ENCODE measurements at places on chromosomes 5 and 9.

GRCh38 chr5:140024928-140025327, 18.2 kb downstream of the NRG2 start:
- DNase-seq, result no peak

DNA sequence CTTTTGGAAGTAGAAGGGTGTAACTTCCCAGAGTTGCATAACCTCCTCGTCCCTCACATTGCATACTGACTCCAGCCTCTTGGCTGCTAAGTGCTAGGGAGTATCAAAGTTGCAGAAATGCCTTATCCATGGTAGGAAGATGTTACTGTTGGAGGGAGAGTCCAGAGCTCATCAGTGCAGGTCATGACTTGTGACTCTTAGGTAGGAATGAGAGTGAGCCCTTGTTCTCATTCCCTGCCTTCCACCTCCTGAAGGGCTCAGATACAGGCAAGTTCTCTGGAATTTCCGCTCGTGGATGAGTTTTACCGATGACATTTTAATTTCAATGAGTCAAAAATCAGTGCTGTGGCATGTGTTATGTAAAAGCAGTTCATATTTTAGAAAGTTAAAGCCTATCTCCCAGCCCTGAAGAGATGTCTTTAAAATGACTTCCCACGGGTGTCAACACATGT, 17.0 kb downstream of the IRX1 start:
- no peak for DNase-seq

DNA sequence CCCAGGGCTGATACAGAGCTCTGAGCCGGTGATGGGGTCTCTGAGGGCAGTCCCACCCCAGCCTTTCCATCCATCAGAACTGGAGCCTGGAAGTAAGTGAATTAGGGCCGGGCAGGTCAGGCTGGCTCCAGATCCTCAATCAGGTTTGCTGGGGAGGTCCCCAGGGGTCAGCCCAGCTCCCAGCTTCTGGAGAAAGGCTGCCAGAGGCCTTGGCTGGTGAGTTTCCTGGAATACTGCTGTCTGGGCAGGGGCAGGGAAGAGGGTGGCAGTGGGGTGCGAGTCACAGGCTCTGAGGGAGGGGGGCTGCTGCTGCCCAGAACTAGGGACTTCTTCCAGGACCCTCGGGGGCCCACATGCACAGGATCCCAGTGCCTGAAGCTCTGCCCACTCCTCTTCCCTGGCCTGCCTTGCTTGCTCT, 200.6 kb upstream of the MVB12B start:
- DNase-seq, result no peak

DNA sequence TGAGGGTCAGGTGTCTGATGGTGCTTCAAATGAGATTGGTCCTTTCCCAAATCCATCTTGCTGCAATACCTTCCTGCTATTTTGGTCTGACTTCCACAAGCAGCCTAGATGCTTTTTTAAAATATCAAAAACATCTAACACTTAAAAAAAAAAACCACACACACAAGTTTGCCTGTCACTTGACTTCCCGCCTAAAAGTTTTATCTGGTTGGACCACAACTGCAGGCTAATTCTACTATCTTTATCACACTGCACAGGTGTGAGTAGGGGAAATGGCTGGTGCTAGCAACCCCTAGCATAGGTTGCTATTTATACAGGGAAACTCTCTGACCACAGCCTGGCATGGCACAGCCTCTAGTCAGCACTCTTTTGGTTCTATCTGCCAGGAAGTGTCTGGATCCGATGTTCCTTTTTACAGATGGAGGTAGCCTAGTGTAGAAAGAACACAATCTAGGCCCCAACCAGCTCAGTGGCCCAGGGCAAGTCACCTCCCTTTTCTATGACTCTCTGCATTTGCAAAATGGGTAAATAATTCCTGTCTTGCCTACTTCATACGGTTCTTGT, at the start of gene HEMGN:
Gene HEMGN (minus strand): TSS at position 92 of the 564 bp plus-strand sequence. CDS start 36 bp downstream, at position 56.
- DNase-seq, result no peak

DNA sequence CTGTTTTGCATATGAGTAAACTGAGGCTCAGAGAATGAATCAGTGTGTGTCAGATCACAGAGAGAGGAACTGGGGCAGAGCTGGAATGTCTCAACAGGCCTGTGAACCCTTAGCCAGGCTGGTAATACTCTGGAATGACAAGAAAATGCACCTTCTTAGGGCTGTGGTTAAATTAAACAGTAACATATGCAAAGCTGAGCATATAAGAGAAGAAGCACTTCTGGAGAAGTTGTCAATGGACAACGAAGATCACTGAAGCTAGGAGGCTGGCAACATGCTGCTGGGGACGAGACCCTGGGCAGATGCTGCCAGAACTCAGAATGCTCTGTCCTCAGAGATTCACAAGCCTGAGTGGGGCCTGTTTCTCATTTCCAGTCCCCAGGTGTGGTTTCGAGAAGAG, 64.6 kb upstream of the EPB41L4B start:
- no peak for DNase-seq

DNA sequence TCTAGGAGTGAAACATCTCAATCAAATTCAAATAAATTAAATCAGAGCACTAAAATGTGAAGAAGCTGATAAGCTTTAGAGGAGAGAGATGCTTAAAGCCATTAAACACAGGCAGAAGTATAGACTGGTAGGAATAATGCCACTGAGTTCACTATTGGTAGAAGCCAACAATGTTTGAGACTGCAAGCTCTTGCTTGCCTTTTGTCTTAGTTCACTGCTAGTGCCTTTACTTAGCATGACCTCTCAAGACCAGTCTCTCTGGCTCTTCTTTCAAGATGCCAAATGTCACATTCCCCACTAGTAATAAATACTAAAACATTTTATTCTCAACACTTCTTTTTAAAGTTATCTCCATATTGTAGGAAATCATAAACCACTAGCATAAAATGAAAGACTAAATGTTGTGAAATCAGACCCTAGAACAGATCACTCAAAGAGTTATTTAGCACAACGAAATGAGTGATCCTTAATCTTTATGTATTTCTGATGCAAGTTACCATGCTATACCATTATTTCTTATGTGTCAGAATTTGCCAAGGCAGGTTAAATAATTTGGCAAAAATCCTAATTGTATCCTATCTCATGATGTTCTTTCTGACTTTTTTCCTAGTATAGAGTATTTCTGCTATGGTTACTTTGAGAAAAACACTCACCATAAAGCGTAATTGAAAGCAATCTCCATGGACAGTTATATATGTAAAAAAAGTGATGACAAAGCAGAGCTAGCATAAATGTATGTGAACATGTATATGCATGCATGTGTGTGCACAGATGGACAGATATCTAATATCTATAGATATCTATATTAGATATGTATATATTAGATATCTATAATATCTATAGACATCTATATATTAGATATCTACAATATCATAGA, 57.5 kb downstream of the PJA2 start:
- DNase-seq, result no peak

DNA sequence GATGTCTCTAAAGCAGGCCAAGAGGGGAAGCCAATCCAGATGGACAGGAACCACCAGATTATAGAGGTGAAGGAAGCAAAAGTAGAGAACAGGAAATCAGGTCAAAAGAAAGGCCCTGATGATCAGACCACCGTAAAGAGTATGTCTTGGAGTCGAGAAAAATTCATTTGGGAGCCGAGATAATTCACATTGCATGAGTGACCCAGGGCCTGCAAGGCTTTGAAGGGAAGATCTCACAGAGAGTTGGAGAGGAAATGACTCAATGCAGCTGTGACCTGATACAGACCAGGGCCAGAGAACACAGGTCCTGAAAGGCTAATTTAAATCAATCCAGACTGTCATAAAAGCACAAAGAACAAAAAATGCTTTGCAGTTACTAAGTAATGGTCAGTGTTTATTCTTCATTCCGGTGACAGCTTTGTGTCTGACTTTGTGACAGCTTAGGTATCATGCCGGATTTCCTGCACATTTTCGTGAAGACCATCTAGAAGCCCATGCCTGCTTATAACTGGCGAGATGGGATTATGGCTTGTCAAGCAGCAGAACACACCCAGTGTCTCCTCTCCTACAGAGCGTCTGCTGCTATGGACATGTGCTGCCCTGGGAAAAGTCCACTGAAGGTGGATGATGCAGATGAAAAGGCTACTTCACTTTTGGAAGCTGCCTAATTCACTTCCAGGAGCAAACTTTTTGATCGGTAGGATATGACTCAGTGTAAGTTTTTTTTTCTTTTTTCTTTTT, 5.8 kb upstream of the ACTBL2 start:
- no peak for DNase-seq

- no peak for DNase-seq
These were observed 80.8 kb downstream of the CD180 start for GRCh38 chr5:67115817-67116216.

- no peak for DNase-seq
These were observed 179.1 kb downstream of the MUSK start for GRCh38 chr9:110847671-110848070.

DNA sequence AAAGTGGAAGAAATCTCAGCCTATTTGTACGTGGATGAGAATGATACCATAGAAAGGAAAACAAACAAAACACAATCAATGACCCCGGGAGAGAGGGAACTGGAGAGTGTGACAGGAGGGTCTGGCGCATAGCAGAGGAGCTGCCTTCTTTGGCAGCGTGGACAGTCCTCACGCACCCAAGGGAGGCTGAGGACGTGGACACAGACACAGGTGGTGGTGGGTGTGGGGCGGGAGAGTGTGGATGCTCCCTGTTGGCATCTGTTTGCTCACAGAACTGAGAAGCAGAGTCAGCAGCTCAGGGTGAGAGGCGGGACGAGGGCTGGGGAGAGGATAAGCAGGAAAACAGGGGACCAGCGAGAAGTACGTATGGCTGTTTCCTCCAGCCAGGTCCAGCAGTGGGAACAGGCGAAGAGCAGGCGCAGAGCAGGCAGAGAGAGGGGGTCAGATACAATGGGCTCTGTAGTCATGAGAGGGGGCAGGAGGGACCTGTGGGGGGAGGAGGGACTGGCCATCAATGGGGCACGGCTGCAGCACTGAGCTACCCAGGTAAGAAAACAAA, 10.0 kb downstream of the CMBL start:
- no peak for DNase-seq

- no peak for DNase-seq
These were observed 27.0 kb downstream of the C5 start for GRCh38 chr9:121023064-121023463.

- no peak for DNase-seq
These were observed 56.1 kb downstream of the CFAP90 start for GRCh38 chr5:7794823-7795222.

GRCh38 chr9:75088646-75089372, 495 bp downstream of the OSTF1 start:
- peak; percentile 77 for DNase-seq

DNA sequence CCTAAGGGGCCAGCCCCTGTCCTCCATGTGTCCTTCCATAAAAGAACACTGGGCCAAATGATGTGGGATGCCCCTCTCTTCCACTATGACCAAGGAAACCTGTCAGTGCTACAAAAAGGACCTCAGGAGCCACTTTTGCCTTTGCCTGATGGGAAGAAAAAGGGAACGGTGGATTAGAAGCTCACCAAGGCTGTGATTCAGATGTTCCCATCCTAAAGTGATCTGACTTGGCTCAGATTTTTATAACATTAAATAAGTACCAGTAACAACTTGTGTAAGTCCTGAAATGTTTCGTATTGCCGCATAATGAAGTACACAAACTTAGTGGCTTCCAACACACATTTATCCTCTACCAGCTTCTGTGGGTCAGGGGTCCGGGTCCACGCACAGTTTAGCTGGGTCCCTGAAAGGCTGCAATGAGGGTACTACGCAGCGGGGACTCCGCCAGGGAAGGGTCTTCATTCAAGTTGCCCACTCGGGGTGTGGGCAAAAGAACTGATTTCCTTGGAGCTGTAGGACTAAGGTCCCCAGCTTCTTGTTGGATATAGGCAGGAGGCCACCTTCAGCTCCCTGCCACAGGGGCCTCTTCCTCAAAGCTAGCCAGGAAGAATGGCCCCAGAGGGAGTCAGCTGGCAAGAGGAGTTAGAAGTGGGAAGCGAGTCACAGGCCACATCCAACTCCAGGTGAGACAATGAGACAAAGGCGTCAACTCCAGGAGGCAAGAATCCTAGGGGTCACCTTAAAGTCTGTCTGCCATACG, 60.4 kb downstream of the RAPGEF1 start:
- no peak for DNase-seq

DNA sequence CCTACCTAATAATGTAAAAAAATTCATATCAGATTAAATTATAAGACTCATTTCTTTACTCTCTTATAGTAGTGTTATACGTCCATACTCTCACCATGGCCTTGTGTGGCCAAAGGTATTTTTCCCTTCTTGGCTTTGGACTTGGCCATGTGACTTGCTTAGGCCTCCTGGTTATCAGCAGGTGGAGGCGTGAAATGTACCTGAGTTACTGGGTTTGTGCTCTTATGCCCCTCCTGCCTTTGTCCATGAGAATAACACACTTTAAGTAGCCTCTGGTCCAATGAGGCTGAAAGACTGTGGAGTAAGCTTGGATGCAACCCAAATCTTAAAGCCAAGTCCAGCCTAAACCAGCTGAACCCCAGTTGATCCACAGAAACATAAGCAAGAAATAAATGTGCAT, 68.7 kb downstream of the RETREG1 start:
- DNase-seq, result no peak

DNA sequence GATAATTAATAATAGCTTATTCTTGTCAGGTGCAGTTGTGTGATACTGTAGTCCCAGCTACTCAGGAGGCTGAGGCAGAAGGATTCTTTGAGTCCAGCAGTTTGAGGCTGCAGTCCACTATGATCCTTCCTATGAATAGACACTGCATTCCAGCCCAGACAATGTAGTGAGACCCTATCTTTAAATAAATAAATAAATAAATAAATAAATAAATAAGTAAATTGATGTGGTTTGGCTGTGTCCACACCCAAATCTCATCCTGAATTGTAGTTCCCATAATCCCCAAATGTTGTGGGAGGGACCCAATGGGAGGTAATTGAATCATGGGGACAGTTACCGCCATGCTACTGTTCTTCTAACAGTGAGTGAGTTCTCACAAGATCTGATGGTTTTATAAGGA, 5.6 kb upstream of the ELL2 start:
- no peak for DNase-seq

GRCh38 chr9:137077758-137078693, 709 bp downstream of the UAP1L1 start:
- DNase-seq, result no peak

GRCh38 chr5:114734238-114734637, 372.4 kb downstream of the KCNN2 start:
- no peak for DNase-seq

DNA sequence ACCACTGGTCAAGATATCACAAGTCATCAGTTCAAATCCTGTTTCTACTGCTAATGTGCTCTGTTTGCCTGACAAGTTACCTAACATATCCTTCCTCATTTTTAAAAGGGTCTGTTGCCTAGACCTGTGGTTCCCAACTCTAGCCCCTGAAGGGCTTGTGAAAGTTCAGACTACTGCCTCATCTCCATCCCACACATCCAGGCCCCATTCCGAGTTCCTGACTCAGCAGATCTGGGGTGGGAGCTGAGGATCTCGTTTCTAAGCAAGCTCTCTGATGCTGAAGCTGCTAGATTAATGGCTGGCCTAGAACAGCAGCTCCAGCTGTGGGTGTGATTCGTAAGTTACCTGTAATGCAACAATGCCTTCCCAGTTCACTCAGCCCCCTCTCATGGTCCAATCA, 32.5 kb downstream of the S1PR3 start:
- DNase-seq, result no peak

DNA sequence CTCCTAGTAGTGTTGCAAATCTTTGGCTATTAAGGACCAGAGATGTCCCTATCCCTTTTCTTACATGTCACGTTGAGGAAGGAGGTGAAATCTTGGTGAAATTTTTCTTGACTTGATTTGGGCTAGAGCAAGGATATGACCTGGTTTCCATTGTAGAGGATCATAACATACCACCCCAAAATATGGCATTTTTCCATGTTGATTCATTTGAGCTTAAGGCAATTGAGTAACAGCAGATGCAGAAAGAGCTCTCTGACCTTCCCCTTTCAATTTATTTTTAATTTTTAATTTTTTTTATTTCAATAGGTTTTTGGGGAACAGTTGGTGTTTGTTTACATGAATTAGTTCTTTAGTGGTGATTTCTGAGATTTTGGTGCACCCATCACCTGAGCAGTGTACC, 61.2 kb upstream of the MAP1B start:
- DNase-seq, result no peak
